ENCODE measurements at places on chromosomes 5 and 9.

DNA sequence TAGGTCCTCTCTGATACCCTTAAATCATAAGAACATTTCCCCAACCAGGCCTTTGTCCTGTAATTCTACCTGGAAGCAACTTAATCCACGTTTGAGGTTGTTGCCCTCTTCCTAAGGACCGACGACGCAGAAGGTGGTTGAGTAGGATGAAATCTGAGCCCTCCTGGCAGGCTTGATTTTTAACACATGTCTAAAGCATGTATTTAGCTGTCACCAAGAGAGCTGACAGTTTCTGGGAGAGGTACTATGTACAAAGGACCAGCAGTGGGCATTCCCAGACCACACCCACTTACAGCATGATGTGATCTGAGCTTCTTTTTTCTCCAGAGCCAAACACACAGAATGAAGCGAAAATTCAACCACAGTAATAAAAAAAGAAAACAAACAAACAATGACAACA is 260.9 kb downstream of the SH3GL2 start:
- no peak for DNase-seq

- no peak for DNase-seq
Measured at GRCh38 chr5:78983601-78984438, 1.3 kb downstream of the ARSB start.

- no peak for DNase-seq
Measured at GRCh38 chr5:109045710-109046109, 298.0 kb downstream of the FER start.

- no peak for DNase-seq
Measured at GRCh38 chr5:170510559-170510958, 6.7 kb downstream of the KCNIP1 start.

DNA sequence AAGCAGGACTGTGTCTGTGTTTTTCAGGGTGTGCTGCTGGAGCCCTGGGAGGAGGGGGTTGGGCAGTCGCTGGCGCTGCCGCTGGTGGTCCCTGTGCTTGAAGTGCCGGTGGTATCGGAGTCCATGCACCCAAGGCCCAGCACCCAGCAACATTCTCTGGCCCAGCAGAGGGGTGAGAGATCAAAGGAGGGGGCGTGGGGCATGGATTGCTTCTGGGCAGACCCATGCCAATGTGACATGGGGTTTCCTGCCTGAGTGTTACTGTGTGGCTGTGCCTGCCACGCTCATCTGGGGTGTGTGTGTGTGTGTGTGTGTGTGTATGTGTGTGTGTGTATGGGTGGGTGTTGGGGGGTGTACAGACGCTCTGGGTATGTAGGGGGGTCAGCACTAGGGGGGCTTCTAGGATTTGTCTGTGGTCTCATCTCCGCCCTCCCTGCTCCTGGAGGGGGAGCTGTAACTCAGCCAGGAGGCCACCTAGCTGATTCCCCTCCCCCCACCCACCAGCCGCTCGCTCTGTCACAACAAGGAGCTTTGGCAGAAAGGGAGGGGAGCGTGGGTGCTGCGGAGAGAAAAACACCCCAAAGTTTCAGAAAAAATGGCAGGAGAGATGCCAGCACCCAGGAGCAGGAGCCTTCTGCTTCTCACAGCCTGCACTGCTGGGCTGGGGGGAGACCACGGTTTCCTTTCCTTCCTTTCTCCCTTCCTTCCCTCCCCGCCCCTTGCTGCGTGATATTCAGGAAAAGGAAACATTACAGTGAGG is 35.9 kb upstream of the HSPA9 start:
- no peak for DNase-seq

DNA sequence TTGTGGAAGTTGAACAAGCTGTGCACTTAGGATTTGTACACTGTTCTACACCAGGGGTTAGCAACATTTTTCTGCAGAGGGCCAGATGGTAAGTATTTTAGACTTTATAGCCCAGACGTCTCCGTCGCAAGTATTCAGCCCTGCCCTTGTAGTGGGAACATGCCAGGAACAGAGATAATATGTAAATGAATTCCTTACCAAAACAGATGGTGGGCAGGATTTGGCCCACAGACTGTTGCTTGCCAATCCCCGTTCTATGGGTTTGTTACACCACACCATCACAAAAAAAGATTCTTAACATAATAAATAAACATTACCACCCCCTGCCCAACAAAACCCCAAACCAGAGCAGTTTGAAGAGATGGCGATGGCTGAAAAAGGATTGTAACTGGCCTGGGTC is 74.3 kb downstream of the AMBP start:
- DNase-seq: no peak

- DNase-seq: no peak
Measured at GRCh38 chr5:143156572-143156971, 246.9 kb downstream of the NR3C1 start.

DNA sequence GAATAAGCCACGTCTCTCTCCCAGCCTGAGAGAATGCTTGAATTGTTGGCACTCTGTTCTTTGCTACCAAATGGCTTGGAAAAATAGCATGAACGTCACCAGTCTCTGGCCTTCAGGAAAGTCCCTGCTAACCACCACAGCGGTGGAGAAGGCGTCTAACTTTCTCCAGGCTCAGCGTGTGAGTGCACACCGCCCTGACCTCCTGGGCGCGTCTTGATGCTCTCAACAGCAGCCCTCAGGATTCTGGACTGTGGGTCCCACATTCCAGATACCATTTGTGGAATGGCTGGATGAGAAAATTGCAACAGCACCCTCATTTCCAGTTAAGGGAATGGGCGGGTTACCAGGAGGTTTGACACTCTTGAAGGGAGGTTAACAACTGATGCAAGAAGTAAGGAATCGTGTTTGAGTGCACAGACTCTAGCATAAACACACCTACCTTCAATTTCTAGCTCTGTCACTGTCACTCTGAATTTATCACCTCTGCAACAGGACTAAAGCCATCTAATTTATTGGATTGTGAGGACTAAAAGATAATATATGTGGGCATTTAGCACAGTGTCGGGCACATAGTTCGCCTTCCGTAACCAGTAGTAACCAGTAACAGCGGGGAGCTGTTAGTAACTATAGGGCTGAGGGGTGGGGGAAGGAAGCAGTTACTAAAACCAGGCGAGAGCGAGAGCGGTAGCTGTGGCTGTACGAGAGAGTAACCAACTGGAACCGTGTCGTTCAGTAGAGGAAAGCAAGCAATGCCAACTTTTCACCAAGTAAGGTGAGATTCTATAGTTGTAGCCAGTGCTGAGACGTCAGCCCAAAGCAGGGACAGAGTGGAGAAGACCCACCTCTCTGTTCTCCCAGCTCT is 807 bp upstream of the PLGRKT start:
- DNase-seq: no peak

DNA sequence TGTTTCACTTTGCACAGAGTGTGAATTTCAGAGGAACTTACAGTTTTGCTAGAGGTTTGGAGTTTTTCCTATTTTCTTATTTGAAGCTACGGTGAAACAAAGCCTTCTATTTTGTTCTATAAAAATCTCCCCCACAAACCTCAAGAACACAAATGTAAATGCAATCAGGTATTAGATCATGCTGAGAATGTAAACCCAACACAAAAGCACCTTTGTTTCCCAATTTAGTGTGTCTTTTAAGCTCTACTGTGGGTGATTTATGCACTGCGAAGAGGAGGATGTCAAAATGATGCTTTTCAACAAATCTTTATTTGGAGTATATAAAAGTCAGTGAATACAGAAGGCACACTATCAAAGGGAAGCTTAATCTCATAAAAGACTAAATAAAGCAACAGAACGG is 4.3 kb upstream of the DRD1 start:
- DNase-seq: no peak

GRCh38 chr5:137206030-137206715 is 293.0 kb downstream of the SPOCK1 start:
- no peak for DNase-seq

DNA sequence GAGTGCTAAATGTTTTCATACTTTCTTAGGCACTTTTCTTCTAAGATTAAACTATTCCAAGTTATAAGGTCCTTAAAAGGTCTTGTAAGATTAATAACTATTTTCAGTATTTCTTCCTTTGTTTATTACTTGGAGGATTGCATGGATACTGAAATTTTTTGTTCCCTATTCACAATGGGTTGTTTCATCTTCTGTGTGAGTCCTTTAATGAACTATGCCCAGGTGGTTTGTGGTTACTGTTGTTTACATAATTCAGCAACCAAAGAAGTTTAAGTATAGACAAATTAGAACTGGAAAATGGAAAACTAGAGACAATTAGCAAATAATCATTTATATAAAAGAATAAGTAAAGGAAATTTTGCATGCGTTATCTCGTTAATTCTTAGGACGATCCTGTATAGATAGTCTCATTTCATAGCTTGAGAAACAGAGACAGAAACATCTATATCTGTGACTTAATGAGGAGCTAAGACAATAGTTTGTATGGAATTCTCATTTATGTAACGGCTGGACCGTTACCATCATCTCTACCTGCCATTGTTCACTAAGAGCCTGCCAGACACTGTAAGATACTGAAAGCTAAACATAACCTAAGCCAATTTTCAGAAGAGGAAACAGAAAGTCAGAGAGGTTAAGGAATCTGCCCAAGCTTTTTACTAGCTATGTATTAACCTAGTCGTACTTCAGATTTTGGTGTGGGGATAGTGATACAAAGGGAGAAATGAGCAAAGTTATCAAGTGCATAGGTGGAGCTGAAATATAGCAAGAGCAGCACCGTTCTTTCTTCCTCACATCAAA is 148.2 kb downstream of the PAM start:
- no peak for DNase-seq

GRCh38 chr5:154628685-154629084 is 126.5 kb upstream of the LARP1 start:
- no peak for DNase-seq

GRCh38 chr5:149541893-149542292 is 9.3 kb downstream of the CSNK1A1 start:
- no peak for DNase-seq

- DNase-seq: no peak
Measured at GRCh38 chr9:131677444-131678180, 62.3 kb downstream of the RAPGEF1 start.

GRCh38 chr9:113899205-113899604 is 23.1 kb downstream of the ZNF618 start:
- no peak for DNase-seq

- no peak for DNase-seq
Measured at GRCh38 chr5:316210-317085, 5.1 kb upstream of the AHRR start.

- DNase-seq: peak; percentile 32
Measured at GRCh38 chr9:114504341-114505186, 709 bp downstream of the WHRN start.

GRCh38 chr5:76679231-76679630 is 36.7 kb upstream of the F2R start:
- peak; percentile 41 for DNase-seq

DNA sequence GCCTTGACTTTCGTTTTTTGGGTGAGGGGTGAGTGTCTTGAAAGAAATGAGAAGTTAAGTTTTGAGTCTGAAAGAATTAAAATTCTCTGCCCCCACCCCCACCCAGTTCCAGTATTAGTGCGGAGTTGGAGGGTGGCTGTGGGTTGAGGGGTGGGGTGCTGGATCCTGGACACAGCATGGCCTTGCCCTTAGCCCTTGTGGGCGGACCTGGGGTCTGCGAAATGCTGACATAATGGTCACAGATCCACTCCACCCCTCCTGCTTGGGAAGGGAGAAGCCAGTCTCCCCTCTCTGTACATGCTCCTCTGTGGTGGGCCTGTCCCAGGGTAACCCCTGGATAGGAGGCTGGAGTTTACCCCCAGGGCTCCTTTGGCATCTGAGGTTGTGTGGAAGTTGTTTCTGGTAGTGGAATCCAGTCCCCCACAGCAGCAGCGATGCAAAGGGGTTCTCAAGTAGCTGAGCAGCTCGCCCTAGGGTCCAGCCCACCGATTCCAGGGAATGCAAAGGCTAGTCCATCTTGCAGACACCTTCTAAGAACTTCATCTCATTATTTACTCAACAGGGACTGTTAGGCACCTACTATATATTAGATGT is 42.8 kb upstream of the TCF7 start:
- no peak for DNase-seq

GRCh38 chr9:13529321-13530104 is 250.0 kb upstream of the MPDZ start:
- DNase-seq: no peak

DNA sequence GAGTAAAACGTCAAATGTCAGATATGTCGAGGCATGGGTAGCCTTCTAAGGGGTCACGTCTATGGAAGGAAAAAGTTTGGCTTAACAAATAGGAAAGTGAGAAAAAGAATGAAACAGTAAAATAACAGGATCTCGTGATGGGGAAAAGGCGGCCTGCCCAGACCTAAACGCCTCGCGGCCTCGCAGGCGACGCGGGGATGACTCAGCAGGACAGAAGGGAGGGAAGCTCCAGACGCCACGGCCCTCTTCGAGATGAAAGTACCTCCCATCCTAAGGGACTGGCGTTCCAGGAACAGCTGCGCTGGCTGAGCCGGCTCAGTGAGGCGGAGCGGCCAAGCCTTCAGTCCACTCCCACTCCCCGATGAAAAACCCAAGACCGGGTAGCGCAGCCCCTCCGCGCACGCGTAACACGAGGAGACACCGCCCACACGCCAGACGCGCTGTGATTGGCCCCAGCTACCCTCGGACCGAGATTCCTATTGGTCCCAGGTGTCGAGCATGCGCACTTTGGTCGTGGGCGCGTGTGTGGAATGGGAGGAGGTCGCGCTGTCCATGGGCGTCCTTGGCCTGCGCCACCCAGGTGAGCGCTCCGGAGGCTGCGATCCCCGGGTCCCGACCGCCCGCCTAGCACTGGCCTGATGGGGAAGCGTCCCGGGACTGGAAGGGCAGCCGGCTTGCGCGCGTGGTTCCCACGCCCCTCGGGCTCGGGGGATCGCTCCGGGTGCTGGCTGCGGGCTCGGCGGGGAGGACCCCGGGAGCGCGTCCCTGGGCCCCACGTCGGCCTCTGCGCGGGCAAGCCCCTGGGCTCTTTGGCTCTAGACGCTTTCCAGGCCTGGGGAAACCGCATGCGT is 588.5 kb downstream of the MTRR start:
- peak; percentile 95 for DNase-seq

GRCh38 chr9:27485158-27485557 is 38.9 kb upstream of the IFNK start:
- DNase-seq: no peak

DNA sequence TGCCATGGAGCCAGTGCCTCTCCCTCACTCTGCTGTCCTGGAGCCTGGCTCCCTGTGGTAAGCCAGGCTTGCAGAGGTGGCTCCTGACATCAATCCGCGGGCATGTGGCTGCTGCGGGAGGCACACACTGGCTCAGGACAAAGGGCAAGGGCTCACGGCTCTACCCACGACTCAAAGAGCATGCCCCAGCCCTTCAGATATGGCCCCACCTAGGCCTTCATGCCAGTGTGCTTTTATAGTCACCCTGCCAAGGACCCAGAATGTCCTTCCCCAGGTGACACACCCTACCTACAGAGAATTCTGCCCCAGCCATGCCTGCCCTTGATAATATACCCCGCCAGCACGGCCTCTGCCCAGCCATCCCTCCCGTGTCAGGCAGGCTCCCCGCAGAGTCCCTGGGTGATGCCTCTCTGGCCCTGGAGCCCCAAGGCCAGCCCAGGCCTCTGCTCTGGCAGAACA is 1.6 kb downstream of the MGAT4B start:
- no peak for DNase-seq

- DNase-seq: no peak
Measured at GRCh38 chr5:15222156-15222555, 277.8 kb upstream of the FBXL7 start.

GRCh38 chr5:55320571-55320970 is 12.8 kb downstream of the MTREX start:
- no peak for DNase-seq
